ENCODE measurements at places on chromosomes 2 and 18.

DNA sequence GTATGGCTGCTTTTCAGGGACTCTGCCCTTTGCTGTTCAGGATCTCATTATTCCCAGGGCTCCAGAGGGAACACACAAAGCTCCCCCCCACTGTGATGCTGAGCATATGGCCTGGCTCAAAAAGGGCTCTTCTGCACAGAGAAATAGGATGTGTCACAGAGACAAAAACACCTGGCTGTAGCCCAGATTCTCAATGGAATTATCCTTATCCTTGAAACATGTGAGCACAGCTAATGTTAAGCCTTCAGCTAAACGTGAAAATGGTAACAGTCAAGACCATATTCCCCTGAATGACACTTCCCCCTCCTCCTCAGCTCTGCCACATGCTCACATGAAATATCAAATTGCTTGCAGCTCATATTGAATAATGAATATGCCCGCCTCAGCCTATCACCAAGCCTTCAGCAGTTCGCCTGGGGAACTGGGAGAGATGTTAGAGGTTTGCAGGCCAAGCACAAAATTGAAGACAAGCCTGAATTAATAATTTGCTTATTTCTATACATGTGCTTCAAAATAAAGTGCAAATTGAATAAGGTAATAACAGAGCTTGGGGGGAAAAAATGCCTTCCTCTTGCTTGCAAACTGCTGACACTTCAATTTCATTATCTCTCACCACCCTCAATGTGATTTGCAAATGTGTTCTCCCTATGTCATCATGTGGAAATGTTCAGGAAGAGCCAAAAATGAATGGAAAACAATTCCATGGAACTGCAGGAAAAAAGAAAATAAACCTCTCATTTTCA, 181.0 kb upstream of the HNRNPA3 start:
- no peak for DNase-seq

- no peak for DNase-seq
These were observed 28.0 kb upstream of the FOSL2 start for GRCh38 chr2:28364610-28365009.

GRCh38 chr2:143442193-143442592, 313.0 kb downstream of the ARHGAP15 start:
- no peak for DNase-seq

DNA sequence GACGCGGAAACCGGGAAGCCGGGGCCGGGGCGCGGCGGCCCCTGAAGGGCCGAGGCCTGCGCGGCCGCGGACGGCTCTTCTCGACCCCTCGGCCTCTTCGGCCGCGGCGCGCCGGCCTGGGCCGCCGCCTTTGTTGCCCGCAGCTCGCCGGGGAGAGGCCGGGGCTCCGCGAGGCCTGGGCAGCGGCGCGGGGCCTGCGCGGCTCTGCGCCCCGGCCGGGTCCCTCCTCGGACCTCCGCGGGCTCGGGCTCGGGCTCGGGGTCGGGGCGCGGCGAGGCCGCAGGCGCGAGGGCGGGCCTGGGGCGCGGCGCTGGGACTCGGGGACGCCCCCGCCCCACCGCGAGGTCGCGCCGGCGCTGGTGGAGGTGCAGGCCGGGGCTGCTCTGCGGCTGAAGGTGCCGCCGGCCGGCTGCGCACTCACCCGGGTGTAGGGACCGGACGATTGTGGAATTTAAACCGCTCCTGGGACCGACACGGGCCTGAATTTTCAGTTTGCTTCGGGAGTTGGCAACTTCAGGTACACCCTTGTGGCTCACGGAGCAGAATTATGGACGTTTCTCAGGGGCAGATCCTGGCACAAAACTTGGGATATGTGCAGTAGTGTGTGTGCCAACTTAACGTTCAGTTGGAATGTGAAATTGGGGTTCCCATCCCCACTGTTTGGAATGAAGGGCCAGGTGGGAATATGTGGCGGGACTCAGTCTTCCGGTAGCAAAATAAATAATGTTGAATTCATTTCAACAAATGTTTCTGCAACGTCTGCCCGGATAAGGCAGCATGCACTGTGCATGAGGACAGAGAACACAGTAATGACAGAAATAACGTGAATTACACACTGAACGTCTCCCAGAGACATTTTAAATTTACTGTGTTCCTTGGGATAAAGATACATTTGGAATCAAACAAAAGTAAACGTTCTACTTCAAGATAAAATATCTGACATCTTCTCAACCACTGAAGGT, 787 bp downstream of the SOCS6 start:
- no peak for DNase-seq

- DNase-seq = no peak
These were observed 67.1 kb downstream of the PRELID3A start for GRCh38 chr18:12474876-12475275.

GRCh38 chr18:65754121-65754520, 3.3 kb downstream of the CDH7 start:
- DNase-seq = no peak

GRCh38 chr2:108351889-108352288, 25.9 kb upstream of the SULT1C4 start:
- no peak for DNase-seq

- DNase-seq = no peak
These were observed 172.3 kb downstream of the ARL6IP6 start for GRCh38 chr2:152890736-152891135.

DNA sequence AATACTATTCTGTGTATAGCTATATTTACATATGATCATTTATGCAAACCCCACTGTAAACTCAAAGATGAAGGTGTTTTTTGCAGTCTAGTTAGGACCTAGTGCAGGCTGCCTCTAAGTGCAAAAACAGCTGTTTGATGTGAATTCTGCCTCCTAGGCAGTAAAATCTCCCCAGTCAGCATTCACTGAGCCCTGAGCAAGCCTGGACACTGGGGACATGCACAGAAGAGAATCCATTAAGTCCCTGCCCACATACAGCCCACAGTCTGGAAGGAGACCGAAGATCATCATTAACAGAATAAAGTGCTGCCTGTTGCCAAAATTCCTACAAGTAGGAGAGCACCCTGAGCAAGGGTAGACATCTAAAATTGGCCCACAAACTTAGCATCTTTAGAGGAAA, 14.4 kb upstream of the BIN1 start:
- no peak for DNase-seq

GRCh38 chr2:69585855-69586555, 57.5 kb downstream of the AAK1 start:
- no peak for DNase-seq

DNA sequence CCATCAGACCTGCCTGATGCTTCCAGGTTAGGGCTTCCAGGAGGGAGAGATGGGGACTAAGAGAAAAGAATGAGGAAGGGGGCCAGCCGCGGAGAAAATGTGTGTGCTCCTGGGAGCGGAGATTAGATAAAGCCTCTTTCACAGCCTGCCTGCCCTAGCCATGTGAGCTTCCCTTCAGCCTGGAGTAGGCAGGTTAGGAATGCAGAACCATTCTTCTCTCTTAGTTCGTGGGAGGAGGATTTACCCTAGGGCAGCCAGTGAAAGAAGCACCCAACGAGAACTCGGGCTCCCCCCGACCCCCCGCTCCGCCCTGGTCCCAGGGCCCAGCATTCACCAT, 36.1 kb downstream of the POMC start:
- no peak for DNase-seq

- no peak for DNase-seq
These were observed 1.6 kb downstream of the KLHL29 start for GRCh38 chr2:23386339-23387220.

- DNase-seq = no peak
These were observed 298.4 kb upstream of the MC4R start for GRCh38 chr18:60671021-60671420.

GRCh38 chr18:74019864-74020263, 127.8 kb downstream of the FBXO15 start:
- no peak for DNase-seq

GRCh38 chr2:168738062-168738461, 64.4 kb upstream of the NOSTRIN start:
- no peak for DNase-seq

DNA sequence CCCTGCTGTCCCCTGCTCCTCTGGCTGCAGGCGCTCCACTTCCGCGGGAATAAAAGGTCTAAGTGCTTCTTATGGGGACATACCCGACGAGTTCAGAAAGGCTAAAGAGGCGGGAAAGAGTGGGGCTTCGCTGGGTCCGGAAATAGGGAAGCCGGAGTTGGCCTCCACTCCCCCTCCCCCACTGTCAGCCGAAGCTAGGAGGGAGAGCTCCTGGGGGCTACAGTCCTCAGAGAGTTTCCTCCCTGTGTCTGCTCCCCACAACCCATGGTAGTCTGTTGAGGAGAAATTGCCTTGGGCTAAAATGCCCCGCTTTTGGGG, 7.2 kb downstream of the GAD1 start:
- no peak for DNase-seq

DNA sequence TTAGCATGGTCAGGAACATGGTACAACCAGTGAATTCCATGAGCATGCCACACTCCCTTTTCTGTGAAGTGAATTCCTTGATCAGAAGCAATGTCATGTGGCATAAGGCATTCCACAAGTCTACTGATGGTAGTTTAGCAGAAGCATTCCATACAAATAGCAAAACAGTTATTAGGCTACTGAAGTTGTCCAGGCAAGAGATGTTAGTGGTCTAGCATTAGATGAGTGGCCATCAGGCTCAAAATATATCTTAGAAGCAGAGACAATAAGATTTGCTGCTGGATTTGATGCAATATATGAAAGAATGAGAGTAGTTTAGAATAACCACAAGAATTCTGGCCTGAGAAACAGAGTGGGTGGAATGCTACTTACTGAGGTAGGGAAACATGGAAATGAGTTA, 355.3 kb upstream of the NRXN1 start:
- no peak for DNase-seq

GRCh38 chr2:226661789-226662545, 137.7 kb downstream of the IRS1 start:
- no peak for DNase-seq

GRCh38 chr2:109238580-109238979, 109.6 kb downstream of the SH3RF3 start:
- DNase-seq = peak; percentile 25

DNA sequence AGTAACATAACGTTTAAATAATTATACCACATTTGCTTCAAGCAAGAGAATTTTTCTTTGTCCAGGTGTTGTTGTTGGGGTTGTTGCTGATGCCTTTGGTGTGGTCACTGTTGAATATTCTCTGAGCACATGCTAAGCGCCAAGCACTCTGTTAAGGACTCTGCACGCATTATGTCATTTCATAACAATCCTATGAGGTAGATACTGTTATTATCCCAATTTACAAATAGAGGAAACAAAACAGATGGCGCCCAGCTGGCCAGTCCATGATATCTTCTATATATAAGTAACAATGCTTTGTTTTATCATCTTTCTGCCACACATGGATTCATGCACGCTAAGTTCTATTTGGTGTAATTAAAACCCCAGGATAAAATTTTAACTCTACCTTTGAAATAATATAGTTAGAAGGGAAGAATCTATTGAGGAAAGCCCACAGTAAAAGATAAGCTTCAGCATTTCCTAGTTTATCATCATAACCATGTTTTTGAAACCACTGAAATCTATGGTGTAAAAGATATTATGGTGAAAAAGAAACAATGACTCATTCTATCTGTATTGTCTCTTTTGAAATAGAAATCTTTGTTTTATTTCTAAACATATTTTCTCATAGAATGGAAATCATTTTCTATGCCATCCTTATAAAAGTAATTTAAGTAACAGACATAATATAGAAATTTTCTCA, 199.7 kb downstream of the PID1 start:
- DNase-seq = no peak

DNA sequence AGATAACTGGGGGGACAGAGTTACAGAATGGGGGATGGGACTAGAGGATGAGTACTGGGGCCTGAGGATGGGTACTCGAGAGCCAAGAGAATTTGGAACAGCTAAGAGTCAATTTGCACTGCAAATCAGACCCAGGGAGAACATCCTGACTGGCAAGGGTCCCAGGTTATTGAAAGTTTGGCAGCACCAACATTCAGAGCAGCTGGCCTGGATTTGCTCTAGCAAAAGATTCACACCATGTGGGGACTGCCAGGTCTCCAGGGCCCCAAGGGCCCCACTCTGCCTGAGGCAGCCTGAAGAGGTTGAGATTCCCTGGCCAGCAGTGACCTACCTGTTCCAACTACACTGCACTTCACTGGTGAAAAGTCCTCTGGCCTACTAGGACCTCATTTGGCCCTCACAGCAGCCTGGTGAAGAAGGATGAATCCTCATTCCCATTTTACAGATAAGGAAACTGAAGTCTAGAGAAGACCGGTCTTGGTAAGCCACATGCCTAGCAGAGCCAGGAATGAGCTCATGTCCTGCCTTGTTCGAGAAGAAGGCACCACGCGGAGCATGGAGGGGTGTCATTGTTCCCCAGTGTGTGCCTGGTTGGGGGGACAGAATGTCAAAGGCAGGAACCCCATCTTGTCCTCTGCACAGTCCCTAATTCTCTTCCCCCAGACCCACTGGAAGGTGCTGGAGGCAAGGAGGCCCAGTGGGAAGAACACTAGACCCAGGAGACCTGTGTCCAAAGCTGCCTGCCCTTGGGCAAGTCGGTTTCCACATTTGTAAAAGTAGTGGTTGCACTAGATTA, 258.6 kb downstream of the TNS1 start:
- no peak for DNase-seq

- peak; percentile 53 for DNase-seq
These were observed 568.4 kb downstream of the TNS1 start for GRCh38 chr2:217434180-217434975.

GRCh38 chr18:7198326-7198725, 32.6 kb upstream of the LRRC30 start:
- no peak for DNase-seq

- DNase-seq = no peak
These were observed 89.2 kb upstream of the MSH2 start for GRCh38 chr2:47313728-47314127.

- DNase-seq = no peak
These were observed 127.4 kb downstream of the NOL4 start for GRCh38 chr18:34097312-34097711.

Measured in CD4-positive, alpha-beta T cell treated with Interferon alpha-2 for 1 hour (primary cell).